ENCODE measurements at places on chromosomes 5 and 9. TPM values are rescaled to one million over a fixed set of nuclear protein-coding genes. Genes with fewer than 3 reads are reported as not detected.

GRCh38 chr9:5073701-5074100 lies 88.6 kb downstream of the JAK2 start:
- no peak for DNase-seq

DNA sequence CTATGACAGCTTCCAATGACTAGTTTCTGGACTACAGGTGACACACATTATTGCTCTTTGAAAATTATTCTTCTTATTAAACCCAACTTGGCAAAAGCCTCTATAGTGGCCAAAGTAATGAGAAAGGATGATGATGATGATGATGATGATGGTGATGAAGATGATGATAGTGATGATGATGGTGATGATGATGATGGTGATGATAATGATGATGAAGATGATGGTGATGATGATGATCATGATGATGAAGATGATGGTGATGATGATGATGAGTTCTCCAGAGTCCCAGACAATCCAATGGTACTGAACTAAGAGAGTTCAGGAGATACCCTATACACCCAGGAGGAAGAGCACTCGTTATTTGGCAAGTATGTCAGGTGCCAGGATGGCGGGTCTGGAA lies 739.4 kb downstream of the IRX1 start:
- no peak for DNase-seq

- DNase-seq = peak; percentile 3
These were observed 224.5 kb downstream of the BNC2 start for GRCh38 chr9:16645970-16646369.

DNA sequence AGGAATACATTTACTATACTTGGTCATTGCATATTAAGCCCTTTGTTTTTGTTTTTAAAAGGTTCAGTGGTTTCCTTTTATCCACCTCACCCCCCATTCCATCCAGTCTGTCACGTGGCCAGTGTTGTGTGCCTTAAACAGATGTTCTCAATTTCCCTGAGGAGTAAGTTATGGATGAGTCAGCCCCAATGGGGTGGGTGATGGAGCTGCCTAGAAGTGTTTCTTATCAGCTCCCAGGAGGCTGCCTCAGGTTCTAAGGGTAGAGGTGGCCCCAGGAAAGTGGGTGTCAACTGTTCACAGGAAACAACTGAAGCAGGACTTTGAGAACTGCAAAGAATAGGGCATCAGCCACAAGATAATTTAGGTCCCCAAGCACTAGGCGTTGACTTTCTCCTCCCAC lies 41.1 kb downstream of the ACTBL2 start:
- DNase-seq = no peak

DNA sequence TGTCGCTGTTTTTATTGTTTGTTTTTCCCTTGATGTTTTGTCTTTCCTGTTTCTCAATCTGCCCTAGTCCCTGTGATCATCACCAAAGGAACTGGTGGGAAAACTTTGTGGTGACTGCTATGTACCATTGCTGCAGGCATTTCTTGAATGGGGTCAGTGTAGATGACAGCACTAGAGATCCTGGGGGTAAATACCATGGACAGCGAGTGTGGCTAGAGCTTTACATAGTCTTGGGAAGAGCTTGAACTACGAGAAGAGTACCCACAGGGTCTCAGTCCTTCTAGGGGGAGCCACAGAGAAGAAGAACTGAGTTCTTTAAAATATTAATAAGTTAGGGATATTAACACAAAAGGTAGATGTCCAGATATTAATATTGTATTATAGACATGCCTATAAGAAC lies 138.8 kb downstream of the PAM start:
- DNase-seq = no peak

DNA sequence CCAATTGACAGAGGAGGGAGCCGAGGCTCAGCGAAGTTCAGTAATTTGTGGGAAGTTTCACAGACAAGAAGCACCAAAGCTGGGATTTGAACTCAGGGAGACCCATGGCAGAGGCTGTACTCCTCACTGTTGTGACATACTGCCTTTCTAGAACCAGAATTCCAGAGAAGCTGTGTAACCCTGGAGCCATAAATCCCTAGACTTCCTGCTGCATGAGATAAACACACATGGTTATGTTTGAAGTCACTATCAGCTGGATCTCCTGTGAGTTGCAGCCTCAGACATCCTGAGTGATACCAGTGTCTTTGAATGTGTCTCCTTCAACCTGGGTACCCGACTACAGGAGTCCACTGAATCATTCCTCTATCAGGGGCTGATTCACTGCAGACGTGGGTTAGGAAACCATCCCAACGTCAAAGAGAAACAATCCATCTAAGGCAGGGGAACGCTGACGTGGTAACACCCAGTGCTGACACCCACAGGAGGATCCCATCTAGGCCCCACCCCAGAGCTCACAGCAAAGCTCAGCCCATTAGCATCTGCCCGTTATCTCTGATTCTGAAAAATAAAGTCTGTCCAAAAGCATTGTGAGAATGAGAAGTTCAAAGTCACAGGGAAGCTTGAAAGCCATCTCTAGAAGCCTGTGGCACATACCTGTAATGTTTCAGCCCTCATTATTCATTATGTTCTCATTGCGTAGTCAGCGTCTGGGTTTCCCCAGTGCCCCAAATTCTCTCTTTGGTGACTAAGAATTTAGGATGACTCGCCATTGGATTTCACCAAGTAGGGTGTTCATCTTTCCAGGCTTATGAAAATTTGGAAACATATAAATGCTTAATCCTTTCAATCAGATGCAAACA lies 36.3 kb upstream of the BASP1 start:
- no peak for DNase-seq

DNA sequence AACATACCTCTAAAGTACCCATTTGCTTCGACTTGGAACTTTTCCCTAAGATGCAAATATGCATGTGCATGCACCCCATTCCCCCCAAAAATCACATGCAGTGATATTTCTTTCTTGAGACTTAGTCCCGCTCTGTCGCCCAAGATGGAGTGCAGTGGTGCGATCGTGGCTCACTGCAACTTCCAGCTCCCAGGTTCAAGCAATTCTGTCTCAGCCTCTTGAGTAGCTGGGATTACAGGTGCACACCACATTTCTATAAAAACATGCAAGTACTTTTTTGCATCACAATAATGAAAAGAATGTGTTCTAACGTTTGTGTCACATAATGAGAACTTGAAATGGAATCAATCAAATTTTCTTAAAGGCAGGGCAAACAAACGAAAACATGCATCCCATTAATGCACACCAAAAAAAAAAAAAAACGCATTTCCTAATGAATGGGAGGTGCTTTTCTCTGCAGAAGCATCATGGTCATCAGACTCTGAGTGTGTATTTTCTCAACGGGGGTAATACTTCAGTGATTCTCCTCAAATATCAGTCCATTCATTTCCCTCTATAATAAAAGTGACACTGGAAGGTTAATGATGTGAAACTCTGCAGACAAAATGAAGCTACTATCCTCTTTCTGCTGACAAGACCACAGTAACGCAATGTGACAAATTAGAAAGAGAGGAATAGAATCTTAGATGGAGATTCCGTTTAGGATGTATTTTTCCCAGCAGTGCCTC lies 389.4 kb downstream of the CTNND2 start:
- DNase-seq = no peak

DNA sequence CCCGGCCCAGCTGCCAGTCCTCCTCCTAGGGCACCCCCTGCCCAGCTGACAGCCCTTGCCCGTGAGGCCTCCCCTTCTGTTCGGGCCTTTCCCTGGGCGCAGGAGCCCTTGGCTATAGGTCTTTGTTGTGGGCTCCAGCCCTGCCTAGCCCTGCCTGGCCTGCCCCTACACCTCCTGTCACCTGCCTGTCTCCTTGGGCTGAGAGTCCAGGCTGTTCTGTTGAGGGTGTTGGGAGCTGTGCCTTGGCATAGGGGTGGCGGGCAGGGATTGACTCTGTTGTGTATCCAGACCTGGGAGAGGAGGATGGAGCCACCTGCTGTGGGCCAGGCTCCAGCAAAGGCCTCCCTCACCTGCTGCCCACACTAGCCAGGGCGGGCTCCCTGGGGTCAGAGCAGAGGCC lies 11.6 kb downstream of the FCN2 start:
- DNase-seq = no peak

DNA sequence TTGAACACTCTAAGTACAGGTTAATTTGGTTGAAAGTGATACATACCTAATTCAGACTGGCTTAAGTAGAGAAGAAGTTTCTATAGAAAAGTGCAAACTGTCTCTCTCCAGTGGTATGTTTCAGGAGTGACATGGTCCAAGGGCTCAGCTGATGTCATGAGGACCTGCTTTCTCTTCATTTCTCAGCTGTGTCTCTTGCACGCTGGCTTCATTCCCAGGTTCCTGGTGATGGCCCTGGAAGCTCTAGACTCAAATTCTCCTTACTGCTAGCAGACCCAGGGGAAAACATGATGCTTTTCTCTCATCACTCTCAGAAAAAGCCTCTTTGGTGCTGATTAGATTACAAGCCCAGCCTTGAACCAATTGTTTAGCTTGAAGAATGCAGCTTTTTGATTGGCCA lies 211.9 kb upstream of the CLINT1 start:
- DNase-seq = no peak

DNA sequence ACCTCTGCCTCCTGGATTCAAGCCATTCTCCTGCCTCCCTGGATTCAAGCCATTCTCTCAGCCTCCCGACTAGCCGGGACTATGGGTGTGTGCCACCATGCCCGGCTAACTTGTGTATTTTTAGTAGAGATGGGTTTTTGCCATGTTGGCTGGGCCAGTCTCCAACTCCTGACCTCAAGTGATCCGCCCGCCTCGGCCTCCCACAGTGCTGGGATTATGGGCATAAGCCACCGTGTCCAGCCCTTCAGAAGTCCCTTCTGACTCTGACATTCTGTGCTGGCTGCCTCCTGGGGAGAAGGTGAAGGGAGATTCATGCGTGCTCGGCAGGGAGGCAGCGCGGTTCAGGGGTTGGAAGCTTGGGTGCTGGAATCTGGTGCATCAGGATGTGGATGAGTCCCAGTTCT lies 28.8 kb downstream of the PRRX2 start:
- DNase-seq = no peak

GRCh38 chr9:131700765-131701435 lies 39.0 kb downstream of the RAPGEF1 start:
- no peak for DNase-seq

DNA sequence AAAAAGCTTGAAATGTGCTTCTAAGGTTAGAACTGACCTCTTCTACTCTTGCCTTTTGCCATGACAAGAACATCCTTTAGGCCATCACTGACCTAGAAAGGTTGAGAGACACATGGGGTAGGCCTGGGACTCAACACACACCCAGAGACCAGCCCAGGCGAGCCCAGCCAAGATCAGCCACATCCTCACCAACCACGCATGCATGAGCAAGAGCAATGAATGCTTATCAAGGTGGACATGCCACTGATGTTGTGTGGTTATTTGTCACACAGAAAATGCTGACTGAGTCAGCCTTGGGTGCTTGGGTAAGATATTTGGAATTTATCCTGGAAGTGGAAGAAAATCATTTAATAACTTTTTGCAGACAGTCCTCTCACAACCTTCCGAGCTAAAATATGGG lies 39.4 kb downstream of the SMIM23 start:
- no peak for DNase-seq

DNA sequence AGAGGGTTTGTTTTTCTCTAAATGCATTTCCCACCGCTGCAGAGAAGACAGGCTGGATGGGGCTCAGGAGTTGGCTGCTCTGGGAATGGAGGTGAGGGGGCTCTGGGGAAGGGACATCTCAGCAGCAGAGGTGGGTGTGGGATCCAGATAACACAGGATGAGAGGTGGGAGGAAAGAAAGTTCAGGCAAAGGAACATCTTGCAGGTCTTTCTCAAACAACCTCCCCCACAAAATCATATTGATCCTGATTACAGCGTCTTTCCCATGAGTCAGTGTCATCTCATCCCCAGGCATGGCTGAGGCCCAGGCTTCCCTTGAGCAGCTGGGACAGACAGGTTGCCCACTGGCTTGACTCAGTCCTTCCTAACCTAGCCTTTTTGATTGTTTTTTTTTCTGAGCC lies 11.3 kb upstream of the ACSL6 start:
- DNase-seq = no peak

DNA sequence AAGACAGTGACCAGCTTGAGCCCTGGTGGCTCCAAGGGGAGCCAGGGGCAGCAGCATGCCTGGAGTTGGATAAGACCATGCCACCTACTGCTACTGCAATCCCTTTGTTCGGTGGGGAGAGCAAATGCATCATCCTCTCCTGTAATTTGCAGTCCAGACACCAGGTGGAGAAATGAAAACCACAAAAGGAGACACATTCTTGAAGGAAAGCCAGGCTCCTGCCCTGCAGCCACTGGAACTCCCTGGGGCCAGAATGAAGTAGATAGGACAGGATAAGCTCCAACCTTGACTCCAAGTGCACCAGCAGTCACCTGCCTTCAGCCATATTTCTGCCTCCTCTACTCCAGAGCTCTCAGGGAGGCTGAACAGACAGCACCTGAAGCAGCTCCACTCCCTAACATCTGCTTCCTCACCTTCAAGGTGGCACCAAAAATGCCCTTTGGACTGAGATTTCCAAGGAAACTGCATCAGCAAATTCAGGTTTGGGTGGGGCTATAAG lies 65.1 kb upstream of the IQGAP2 start:
- peak; percentile 14 for DNase-seq

GRCh38 chr5:136808756-136809155 lies 443.4 kb upstream of the TRPC7 start:
- no peak for DNase-seq

DNA sequence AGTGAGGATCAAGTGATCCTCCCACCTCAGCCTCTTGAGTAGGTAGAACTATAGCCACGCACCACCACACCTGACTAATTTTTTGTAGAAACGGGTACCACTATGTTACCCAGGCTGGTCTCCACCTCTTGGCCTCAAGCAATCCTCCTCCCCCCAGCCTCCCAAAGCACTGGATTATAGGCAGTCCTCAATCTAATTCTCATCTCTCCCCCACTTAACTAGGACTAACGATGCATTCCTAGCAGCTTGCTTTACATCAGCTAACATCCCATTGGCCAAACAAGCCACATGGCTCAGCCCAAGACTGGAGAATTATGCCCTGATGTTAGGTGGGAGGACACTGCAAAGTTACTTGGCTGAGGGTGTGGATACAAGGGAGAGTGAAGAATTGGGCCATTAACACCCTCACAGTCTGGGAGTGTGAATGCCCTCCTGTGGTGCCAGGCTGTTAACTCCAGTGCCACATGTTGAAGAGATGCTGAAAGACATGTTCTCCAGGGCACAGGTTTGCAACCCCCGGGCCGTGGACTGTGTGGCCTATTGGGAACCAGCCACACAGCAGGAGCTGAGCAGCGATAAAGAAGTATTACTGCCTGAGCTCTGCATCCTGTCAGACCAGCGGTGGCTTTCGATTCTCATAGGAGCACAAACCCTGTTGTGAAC lies 5.3 kb upstream of the ZNF367 start:
- no peak for DNase-seq

The SPINK5 gene
- total RNA-seq = 0.13 TPM

The INSL6 gene
- total RNA-seq = not detected

The ZBTB34 gene
- 6.5 TPM for total RNA-seq

The SLC34A3 gene
- total RNA-seq = not detected

The CCL28 gene
- total RNA-seq = 2.1 TPM

The PSAT1 gene
- total RNA-seq = 6.8 TPM

The AIF1L gene
- total RNA-seq = 2.4 TPM

Data from dermis microvascular lymphatic vessel endothelial cell (primary cell).